ENCODE measurements at places on chromosomes 6 and 20.

GRCh38 chr20:19677336-19677735 is 80.7 kb upstream of the RIN2 start:
- no peak for DNase-seq

- DNase-seq, result no peak
These were observed 14.2 kb upstream of the TNFRSF21 start for GRCh38 chr6:47323887-47324286.

GRCh38 chr20:50831622-50832021 is 36.8 kb downstream of the BCAS4 start:
- peak; percentile 18 for DNase-seq

DNA sequence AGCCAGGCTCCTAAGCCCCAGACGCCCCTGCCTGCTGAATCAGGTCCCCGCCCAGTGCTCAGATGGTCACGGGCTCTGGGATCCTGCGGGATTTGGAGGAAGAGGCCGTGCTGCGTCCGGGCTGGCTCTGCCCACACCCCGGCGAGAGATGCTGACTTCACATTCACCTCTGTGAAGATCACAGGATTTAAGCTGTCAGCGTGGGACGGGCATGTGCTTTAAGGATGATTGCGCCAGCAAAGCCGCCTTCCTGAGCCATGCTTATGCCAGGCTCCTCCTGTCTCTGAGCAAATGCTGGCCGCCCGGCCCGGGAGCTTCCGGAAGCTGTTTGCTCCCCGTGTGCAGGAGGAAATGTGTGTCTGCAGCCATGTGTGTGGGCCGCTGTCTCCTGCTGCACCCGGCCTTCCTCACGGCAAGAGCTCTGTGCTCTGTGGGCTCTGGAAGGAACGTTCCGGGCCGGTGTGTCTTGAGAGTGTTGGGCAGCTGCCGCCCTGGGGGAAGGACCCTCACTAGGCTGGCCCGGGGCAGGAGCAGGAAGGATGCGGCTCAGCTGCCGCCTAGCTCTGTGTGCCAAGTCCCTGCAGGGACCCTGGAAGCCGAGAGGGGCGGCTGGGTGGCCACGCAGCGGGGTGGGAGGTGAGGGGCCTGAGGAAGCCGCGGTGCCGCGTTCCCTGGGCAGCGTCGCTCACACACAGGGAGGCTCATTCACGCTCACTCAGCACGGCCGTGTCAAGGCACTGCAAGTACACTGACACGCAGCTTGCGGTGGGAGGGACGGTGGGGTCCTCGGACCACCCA is 19.0 kb upstream of the BHLHE23 start:
- no peak for DNase-seq

GRCh38 chr20:49630396-49630951 is 62.5 kb upstream of the PTGIS start:
- DNase-seq, result no peak

GRCh38 chr6:26105842-26106241 is 18.6 kb downstream of the HFE start:
- DNase-seq, result no peak

DNA sequence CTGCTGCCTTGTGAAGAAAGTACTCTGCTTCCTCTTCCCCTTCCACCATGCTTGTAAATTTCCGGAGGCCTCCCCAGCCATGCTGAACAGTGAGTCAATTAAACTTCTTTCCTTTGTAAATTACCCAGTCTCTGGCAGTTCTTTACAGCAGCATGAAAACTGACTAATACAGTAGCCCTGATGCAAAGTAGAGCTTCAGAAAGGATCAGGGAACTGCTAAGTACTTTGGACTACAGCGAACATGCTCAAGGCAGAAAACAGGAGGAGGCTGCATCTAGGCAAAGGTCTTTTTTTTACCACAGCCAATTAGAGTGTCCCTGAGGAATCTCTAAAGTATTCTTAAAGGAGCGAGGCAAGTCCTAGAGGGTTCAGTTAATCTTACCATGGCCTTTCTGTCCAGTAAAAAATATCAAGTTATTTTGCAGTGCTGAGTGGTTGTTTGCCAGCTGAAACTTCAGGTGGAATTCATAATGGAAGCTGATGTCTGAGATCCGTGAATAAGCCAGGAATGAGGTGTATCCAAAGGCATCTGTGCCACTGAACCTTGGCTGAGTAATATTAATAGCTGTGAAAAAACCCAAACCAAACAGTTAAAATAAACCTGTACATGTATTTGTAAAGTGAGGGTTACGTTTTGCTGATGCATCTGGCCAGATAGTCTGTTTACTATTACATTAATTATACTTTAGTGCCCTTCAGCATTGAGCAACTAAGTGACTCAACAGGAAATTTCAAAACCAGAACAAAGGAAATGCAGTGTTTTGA is 170.4 kb downstream of the PHF3 start:
- DNase-seq, result no peak

DNA sequence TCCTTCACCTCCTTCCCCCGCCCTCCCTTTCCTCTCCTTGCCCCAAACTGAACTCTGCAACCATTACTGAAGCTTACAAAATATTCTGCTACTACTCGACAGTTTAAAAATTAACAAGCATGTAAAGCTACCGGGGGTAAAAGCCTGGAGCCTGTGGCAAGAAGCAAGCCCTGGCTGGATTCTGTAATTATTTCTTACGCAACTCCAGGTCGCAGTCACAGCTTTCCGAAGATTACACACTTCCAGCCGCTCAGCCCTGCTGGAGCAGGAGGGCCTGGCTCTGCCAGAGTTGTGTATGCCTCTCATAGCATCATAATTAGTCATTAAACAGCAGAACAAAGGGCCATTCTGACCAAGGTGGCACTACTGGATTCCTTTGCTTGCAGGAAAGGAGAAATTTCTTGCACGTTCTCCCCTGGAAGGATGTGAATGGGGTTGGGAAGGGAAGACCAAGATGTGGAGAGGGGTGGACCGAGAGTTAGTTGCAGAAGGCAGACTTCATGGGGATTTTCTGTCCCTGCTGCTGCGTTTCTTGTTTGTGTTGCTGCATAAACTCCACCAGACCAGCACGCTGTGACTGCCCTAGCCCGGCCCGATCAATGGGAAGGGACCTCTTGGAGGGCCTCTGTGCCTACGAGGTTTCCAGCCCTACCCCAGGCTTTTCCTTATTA is 23.6 kb downstream of the FOXQ1 start:
- DNase-seq, result no peak

GRCh38 chr6:10030942-10031537 is 383.8 kb downstream of the TFAP2A start:
- DNase-seq, result no peak

GRCh38 chr20:1537731-1538058 is 19.8 kb downstream of the SIRPD start:
- no peak for DNase-seq

GRCh38 chr6:108117427-108118358 is 43.2 kb upstream of the OSTM1 start:
- no peak for DNase-seq

- no peak for DNase-seq
These were observed 392.5 kb downstream of the CDH4 start for GRCh38 chr20:61644378-61645076.

GRCh38 chr6:13447949-13448724 is 39.3 kb downstream of the GFOD1 start:
- DNase-seq, result no peak

DNA sequence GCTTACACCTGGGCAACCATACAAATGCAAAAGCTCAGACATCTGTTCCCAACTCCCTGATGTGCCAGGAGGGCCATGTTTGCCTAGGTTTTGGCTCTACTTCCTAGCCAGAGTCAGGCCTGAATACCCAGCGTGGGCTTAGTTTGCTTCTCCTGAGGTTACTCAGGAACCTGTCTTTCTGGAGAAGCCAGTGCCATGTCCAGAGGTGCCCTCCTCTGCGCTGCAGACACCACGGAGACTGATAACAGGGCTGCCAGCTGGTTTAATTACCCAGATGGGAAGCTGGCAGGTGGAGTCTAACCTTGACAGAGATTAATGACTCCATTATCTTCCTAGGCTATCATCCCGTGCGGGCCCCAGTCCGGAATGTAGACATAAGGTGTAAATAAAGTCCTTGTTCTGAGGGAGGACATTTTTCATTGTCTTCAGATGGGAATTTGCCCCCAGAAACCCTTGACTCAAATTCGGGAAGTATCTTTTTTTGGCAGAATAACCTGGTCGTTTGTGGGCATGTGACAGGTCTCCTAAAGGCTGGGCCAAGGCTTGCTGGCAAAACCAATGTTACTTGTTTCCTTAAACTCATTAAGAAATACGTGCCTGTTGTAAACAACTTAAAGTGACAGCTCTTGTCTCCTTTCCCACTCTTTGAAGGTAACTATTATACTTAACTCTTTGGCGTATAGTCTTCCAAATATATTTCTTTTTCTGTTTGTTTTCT is 29.2 kb upstream of the ZNFX1 start:
- DNase-seq, result no peak

DNA sequence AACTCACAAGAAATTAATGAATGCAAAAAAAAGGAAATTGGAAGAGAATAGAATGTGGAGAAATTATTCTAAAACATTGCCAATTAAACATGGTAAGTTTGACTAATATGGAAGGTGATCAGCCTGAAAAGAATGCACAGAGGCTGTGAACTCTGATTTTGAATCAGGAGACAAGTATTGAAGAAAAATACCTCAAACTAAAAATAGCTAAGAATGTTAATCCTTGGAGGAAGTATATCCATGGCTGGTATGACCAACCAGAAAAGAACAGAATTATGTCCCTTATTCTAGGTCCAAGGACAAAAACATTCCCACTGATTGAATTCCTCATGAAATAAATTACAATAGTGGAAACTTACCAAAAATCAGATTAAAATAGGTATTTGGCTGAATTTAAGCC is 7.3 kb upstream of the RIMS1 start:
- DNase-seq, result no peak

DNA sequence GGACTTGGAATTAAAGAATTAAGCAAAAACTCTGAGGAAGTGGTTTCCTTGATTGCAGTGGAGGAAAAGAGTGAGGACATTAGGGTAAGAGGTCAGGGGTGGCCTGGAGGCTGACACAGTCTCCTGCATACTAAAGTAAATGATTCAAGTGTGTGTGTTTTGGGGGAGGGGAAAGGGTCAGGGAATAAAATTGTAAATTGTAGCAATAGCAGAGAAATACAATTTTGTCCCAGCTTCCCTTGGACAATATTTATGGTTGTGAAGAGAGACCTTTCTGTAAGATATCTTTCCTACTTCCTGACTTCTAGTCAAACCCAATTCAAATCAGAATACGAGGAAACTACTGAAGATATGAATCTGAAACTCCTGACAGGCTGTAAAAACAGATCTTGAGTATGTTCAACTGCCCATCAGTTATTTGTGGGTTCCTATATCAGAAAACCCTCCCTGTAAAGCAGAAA is 143.4 kb upstream of the HMGN3 start:
- DNase-seq, result no peak

DNA sequence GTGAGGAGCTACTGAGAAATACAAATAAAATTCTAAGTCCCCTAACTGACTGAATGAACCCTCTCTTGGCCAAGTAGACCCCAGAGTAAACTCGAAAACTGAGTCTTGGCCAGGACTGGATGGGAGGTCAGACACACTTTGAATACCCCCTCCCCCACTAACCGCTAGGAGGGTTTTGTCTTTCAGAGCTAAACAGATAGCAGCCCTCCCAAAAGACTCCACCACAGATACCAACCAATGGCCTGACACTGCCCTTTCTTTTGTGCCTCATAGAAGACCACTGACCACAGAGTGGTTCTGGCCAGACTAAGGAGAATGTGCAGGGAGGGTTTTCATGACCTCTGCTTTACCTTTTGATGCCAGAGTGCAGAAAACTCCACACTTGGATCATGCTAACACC is 42.1 kb downstream of the SPACA1 start:
- no peak for DNase-seq

- DNase-seq, result no peak
These were observed 31.5 kb downstream of the RPF2 start for GRCh38 chr6:111013144-111013915.

DNA sequence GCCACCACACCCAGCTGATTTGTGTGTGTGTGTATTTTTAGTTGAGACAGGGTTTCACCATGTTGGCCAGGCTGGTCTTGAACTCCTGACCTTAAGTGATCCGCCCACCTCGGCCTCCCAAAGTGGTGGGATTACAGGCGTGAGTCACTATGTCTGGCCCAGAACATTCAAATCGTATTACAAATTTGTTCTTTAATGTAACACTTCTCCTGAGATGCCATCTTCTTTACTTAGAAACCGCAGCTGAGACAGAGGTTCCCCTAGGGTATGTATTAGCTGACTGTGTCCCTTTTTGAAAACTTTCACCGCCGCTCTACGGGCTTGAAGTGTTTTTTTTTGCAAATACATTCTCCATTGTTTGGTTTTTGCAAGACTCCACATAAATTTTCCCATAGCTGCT is 62.6 kb downstream of the TOX2 start:
- no peak for DNase-seq

- DNase-seq, result peak; percentile 14
These were observed at the start of gene OPRM1 for GRCh38 chr6:154039231-154039842. OPRM1 (plus strand) TSS chr6:154039240; CDS start chr6:154039545, 305 bp downstream.

DNA sequence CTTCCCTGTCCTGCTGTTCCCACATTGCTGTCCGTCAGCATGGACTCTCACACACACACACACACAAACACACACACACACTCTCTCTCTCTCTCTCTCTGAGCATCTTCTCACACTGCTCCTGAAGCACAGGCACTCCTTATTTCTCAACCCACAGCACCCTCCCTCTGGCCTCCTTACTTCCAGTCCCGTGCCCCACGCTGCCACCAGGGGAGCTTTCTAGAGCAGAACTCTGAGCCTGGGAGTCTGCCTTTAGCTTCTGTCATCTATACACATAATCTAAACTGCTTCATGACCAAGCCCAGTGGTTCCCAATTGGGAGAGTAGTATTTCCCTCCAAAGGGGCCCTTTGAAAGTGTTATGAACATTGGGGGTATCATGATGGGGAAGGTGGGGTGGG is 29.1 kb downstream of the HECA start:
- no peak for DNase-seq

- DNase-seq, result no peak
These were observed 37.0 kb downstream of the FOXF2 start for GRCh38 chr6:1426416-1426815.

GRCh38 chr20:23147964-23148730 is 62.0 kb upstream of the CD93 start:
- DNase-seq, result peak; percentile 56

- DNase-seq, result no peak
These were observed 121.3 kb downstream of the PHACTR3 start for GRCh38 chr20:59725476-59726280.

DNA sequence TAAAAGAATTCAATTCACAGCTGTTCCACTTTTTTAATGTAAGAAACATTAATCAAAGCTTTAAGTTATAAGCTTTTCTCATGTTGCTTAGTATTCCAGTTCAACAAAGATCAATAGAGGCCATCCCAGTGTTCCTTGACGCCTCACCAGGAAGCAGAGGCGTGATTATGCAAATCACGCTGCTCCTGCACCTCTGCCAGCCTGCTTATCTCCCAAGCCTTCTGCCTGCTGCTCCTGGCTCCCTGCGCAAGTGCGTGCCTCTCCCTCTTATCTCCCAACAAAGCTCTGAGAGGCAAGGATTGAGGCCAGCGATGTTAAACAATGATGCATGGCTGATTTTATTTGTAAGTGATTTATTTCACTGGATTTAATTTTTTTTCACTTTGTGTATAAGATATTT is 42.8 kb downstream of the INSM1 start:
- DNase-seq, result peak; percentile 53
